MCF 10A (cell line): ENCODE measurements at places on chromosomes 16 and 17. TPM values are rescaled to one million over a fixed set of nuclear protein-coding genes. Genes with fewer than 3 reads are reported as not detected.
A peak's percentile ranks its signal among the peaks of the same experiment; 100 is the strongest.

The CASKIN1 gene
- 0.10 and 0.14 TPM in 2 replicates for total RNA-seq

DNA sequence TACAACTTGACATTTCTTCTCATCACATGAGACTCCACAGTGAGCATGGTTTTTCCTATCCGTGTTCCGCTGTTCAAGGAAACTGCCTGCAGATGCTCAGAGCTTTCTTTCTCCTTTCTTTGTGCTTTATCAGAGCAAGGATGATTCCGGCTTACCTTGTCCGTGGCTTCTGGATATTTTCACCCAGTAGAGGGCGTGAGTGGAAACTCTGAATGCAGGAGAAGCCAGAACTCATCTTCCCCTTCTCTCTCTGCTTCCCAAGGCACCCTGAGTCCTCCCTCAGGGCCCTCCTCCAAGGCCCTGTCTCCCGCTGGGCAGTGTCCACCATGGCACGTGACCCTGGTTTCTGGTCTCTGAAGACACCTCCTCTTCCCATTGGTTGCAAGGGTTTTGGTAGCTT is 721.1 kb upstream of the RBFOX1 start:
- no peaks in the 10 kb centered on the region for H3K36me3 ChIP-seq
- no peak overlapping the region for H3K4me3 ChIP-seq
- H3K27ac ChIP-seq = no peak overlapping the region
- DNase-seq = no peak

The NPIPA7 gene
- total RNA-seq = 19.5 and 20.1 TPM in 2 replicates

GRCh38 chr17:43900858-43901754 is 6.2 kb downstream of the MPP2 start:
- peak overlapping the region; percentile 69 for H3K4me3 ChIP-seq
- no peaks in the 10 kb centered on the region for H3K36me3 ChIP-seq
- DNase-seq = no peak
- H3K27ac ChIP-seq = no peak overlapping the region
- H3K27me3 ChIP-seq = peaks cover 41% of the 10 kb centered on the region

- H3K4me1 ChIP-seq = peaks cover 3% of the 10 kb centered on the region
- H3K27ac ChIP-seq = no peak overlapping the region
- no peaks in the 10 kb centered on the region for H3K27me3 ChIP-seq
- DNase-seq = no peak
- H3K36me3 ChIP-seq = peaks cover 6% of the 10 kb centered on the region
Measured at GRCh38 chr16:89596957-89597649, 16.3 kb upstream of the DPEP1 start.
